Hindlimb muscle (tissue), 1 donor: ENCODE measurements at places on chromosomes 11 and 22.

- no peak for DNase-seq
Observed at GRCh38 chr11:17594686-17595192, 47.7 kb downstream of the OTOG start.

GRCh38 chr11:9905501-9905951 lies 241.6 kb downstream of the SWAP70 start:
- DNase-seq: no peak

GRCh38 chr11:130535520-130535919 lies 87.1 kb downstream of the ADAMTS15 start:
- no peak for DNase-seq

DNA sequence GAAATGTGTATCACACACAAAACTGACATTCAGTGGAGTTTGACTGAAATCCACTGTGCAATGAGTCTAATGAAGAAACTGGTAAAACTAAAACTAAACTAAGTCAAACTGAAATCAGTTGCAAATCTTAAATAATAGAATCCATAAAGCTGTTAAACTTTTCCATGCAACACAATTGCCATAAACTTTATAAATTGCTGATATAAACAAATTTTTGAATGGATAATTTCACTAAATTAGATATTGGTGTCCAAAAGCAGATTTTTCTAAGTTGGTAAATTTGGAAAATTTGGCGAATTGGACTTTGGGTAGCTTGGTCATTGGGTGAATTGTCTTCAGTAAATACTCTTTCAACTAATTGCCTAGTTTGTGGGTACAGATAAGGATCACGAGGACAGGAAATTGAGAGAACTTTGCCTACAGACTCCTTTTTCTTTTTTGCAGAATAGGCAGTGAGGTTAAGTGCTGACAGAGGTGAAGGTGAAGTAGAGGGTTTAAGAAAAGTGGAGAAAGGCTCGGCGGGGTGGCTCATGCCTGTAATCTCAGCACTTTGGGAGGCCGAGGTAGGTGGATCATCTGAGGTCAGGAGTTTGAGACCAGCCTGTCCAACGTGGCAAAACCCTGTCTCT lies 12.8 kb downstream of the MRPL17 start:
- no peak for DNase-seq

GRCh38 chr11:44942029-44942955 lies 8.4 kb downstream of the TP53I11 start:
- no peak for DNase-seq

DNA sequence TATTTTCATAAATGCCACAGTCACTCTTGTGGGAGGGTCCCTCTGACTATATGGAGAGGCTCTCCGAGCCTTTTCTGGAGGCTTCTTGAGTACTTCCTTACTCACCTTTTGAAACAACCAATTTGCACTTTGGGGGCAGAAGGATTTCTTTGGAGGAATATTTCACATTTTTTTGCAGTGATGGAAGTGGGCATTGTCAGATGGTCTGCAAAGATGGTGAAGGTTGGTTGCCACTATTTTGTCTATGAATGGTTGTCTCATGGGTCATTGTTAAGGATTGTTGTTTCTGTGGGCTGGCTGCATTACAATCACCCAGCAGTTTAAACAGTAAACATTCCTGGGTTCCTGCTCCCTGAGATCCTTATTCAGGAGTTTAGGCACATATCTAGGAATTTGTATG lies 388.2 kb downstream of the TMEM135 start:
- no peak for DNase-seq
